Fibroblast of skin of left quadriceps (primary cell): ENCODE measurements at places on chromosomes 2 and 18.

DNA sequence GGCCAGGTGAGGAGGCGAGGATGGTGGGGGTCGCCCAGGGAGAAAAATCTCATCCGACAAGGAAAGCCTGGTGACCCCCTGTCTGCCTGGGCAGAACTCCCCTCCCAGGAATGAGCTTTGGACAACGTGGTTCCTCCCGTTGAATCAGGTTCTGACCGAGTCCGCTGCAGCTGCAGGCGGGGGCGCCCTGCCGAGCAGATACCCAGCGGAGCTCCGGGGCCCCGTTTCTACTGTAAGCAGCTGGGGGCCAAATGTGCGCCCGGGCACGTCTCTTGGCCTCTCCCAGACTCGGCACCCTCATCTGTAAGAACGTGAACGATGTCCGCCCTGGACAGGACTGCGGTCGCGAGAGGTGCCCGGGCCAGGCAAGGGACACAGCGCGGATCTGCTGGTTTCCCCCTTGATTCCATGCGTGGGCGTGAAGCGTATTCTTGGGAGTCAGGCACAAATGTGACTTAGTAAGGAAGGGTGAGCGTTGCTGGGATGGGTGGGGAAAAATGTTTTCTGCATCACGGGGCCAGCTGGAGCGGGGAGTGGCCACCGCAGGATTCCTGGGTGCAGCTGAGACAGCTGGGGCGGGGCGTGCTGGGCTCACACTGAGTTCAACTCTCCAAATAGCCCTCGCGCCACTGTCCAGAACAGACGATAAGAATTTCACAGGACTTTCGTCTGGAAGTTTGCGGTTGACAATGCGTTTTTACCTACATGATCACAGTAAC, 20.2 kb upstream of the TUBB6 start:
- peak; percentile 50 for DNase-seq

DNA sequence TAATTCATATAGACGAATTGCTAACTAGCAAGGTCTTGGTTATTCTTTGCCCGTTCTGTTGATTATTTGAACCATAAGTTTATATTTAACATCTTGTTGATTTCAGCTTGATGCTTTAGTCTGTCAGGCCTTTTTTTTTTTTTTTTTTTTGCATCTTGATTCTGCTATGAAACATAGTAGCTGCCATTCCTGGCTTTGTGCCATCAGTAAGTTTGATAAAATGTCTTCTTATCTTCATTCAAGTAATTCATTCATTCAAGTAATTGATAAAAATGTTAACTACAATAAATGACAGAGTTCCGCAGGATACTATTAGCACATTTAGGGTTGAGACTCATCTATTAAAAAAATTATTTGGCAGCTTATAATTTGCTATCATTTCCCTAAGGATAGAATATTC, 134.7 kb downstream of the LYPD6B start:
- DNase-seq, result no peak

DNA sequence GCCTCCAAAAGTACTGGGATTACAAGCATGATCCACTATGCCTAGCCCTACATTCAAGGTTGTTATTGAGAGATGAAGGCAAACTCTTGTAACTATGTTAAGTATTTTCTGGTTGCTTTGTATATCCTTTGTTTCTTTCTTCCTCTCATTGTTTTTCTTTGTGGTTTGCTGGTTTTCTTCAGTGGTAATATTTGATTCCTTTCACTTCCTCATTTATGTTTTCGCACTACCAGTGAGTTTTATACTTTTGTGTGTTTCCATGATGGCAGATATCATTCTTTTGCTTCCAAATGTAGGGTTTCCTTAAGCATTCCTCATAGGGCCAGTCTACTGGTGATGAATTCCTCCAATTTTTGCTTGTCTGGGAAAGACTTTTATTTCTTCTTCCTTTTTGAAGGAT, 90.2 kb downstream of the NCK2 start:
- DNase-seq, result no peak

DNA sequence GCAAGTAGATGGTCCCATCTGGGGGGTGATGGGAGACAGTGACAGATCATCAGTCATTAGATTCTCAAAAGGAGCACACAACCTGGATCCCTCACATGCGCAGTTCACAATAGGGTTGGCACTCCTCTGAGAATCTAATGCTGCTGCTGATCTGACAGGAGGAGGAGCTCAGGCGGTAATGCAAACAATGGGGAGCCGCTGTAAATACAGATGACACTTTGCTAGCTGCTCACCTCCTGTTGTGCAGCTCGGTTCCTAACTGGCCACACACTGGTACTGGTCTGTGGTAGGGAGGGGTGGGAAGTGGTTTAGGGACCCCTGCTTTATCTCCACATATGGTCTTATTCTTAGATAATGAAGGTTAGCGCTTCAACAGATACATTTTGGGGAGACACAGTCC, 506.6 kb downstream of the PLCL1 start:
- DNase-seq, result no peak

GRCh38 chr2:236899950-236900640, 185.6 kb upstream of the COPS8 start:
- DNase-seq, result no peak

GRCh38 chr2:143333168-143333791, 204.1 kb downstream of the ARHGAP15 start:
- DNase-seq, result no peak

DNA sequence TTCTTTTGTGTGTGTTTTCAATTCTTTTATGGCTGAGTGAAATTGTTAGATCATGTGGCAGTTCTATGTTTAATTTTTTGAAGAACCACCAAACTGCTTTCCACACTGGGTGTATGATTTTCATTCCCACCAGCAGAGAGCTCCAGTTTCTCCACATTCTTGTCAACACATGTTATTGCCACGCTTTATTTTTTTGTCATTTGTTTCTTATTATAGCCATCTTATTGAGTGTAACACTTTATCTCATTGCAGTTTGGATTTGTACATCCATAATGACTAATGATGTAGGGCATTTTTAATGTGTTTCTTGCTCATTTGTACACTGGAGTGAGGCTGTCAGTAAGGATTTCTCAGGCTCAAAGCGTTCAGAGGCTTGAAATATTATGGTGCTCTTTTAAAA, 184.2 kb downstream of the PIEZO2 start:
- peak; percentile 65 for DNase-seq

DNA sequence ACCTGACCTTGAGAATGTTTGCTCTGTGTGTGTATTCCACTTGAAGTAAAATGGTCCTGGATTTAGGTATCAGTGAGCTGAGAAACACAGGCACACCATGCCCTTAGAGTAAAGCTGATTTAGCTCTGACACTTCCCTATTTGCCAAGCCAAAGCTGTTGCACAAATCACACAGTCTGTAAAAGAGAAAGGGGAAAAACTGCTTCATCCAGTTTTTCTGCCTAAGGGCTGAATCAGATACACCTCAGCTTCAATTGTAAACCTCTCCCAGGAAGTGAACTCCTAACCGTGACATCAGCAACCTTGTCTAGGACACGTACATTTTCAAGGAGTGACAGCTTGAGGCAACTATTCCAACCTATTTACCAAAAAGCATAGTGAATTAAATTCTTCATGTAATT, 150.4 kb downstream of the NR4A2 start:
- DNase-seq, result no peak

- DNase-seq, result no peak
These were observed 2.8 kb downstream of the SYT4 start for GRCh38 chr18:43274526-43274925.
